Left lung (tissue), 14 donors: ENCODE measurements at places on chromosomes 4 and X. TPM values are rescaled to one million over a fixed set of nuclear protein-coding genes. Genes with fewer than 3 reads are reported as not detected.
A peak's percentile ranks its signal among the peaks of the same experiment; 100 is the strongest.

GRCh38 chr4:8330821-8331574, 61.4 kb downstream of the HTRA3 start:
- peak; percentile 32 for DNase-seq

GRCh38 chr4:20629186-20630106, 70.8 kb upstream of the PACRGL start:
- no peak for DNase-seq

Gene MAGEA12
- not detected for polyA plus RNA-seq

DNA sequence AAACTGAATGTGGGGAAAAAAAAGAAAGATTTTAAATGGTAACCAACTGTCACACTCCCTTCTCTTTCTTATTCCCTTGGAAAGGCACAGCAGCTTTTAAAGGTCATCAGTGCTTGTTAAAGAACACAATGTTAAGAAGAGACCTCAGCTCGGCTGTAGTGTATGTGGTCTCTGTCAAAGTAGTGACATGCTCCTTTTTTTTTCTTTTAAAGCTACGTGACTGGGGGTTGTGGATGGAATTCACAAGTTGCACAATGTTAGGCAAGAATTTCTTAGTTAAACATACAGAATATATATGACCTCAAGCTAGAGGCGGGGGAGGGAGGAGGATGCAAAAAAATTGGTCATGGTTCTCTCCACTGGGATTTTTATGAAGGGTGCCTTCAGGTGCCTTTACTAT, 45.6 kb downstream of the OCRL start:
- no peak for DNase-seq

DNA sequence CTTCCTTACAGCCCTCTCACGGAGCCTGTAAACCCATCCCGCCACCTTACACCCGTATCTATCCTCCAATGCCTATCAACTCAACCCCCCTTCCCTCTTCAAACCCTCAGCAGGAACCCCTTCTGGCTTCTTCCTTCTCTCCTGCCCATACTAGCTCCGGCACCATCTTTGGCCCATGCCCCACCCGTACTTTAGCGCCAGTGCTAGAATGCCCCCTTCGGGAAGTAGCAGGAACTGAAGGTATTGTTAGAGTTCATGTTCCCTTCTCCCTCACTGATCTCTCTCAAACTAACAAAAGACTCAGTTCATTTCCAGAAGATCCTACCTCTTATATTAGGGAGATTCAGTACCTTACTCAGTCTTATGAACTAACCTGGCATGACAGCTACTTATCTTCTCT, 2.7 kb upstream of the UGT2B15 start:
- DNase-seq = no peak
